ENCODE measurements at places on chromosomes 7 and 10.

DNA sequence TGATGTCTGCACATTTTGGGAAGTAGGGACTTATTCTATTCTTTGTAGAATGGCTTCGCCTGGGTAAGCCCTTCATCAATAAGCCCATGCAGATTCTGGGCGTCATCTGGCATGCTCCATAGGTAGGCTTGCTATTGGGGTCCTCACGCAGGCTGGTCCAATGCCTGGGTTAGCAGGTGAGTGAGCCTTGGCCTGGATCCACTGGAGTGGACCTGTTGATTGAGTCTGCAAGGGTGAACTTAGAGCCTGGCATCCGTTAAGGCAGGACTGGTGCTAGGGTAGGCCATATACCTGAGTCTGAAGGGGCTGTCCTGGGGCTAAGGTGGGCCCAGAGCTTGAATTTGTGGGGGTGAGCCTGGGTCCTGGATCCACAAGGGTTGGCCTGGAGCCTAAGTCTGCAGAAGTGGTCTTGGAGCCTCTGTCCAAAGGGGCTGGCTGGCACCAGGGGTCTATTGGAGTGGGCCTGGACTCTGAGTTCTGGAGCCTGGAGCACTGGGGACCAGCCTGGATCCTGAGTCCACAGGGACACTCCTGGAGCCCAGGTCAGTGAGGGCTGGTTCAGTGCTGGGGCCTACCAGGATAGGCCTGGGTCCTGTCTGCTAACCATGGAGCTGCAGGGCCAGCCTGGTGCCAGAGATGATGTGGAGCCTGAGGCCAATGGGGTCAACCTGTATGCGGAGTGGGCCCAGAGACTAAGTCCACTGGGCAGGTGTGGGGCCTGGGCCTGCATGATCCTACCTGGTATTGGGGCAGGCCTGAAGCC, 297.7 kb downstream of the PTPRN2 start:
- DNase-seq, result no peak

DNA sequence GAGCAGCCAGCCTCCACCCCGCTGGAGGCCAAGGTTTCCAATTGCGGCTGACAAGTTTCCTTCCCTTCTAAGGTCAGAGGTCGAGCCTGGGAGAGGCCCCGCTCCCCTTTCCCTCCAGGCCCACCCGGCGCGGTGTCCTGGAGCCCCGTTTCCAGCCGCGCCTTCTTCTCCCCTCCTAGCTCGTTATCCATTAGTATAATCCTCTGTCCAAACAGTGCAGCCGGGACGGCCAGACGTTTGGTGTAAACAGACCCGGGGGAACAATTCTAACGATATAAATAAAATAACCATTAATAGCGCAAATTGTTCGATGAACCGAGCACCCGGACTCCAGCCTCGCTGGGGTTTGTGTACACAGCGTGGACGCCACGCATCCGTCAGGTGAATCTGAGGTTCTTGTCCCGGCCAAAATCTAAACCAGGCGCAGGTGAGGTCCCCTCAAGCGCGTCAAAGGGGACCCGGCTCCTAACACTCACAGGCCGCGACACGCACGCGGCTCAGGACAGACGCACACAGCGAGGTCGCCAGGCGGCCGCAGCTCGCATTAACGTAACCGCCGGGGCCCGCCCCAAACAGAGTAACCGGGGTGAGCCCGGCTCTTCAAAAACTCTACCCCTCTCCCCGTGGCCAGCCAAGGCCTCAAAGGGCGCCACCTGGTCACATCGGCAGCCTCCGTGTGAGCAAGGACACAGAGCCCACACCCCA, 10.8 kb upstream of the NKX2-3 start:
- no peak for DNase-seq

GRCh38 chr7:72781631-72782030, 46.4 kb downstream of the TYW1B start:
- DNase-seq, result no peak

DNA sequence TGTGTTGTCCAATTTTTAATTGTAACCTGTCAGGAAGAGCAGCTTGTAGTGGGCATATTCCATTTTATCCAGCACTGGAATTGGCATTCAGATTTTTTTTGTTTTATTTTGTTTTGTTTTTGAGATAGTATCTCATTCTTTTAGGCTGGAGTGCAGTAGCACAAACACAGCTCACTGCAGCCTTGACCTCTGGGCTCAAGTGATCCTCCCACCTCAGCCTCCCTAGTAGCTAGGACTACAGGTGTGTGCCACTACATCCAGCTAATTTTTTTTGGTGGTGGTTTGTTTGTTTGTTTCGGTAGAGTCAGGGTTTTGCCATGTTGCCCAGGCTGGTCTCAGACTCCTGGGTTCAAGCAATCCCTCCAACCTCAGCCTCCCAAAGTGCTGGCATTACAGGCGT, 44.7 kb downstream of the GUSB start:
- DNase-seq, result no peak

- DNase-seq, result no peak
Observed at GRCh38 chr10:77949167-77949566, 22.6 kb upstream of the DLG5 start.

DNA sequence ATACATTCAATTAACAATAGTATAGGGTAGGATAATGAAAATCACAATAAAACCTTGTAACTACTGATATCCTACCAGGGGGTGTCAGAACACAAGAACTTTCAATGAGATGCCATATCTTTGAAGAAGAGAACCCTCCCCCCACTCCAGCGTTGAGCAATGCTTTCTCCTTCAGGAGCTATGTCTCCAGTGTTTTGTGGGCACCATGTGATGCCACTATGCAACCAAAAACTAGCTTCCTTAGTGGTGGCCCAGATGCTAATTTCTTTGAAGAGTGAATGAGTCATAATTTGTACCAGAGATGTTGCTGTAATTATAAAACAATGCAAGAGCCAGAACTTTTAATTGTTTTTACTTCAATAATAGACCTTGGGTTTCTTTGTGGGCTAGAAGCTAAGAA, 76.0 kb upstream of the ADO start:
- DNase-seq, result no peak

GRCh38 chr10:14014423-14014822, 316.3 kb downstream of the FRMD4A start:
- no peak for DNase-seq

DNA sequence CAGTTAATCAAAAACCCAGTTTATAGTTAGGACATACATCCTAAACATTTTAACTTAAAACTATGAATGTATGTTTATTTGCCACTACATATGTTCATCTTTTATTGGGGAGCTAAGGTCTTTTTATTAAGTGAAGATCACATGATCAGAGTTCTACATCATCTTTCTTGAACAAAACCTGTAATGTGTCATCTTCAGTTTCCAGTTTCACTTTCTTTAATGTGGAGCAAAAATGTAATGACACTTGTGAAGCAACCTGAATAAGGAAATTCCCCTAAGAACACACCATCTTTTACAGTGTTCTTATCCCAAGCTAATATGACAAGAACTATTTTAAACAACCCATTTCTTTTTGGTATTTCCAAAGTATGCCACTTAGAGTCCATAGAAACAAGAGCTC, 166.7 kb upstream of the BET1 start:
- no peak for DNase-seq

DNA sequence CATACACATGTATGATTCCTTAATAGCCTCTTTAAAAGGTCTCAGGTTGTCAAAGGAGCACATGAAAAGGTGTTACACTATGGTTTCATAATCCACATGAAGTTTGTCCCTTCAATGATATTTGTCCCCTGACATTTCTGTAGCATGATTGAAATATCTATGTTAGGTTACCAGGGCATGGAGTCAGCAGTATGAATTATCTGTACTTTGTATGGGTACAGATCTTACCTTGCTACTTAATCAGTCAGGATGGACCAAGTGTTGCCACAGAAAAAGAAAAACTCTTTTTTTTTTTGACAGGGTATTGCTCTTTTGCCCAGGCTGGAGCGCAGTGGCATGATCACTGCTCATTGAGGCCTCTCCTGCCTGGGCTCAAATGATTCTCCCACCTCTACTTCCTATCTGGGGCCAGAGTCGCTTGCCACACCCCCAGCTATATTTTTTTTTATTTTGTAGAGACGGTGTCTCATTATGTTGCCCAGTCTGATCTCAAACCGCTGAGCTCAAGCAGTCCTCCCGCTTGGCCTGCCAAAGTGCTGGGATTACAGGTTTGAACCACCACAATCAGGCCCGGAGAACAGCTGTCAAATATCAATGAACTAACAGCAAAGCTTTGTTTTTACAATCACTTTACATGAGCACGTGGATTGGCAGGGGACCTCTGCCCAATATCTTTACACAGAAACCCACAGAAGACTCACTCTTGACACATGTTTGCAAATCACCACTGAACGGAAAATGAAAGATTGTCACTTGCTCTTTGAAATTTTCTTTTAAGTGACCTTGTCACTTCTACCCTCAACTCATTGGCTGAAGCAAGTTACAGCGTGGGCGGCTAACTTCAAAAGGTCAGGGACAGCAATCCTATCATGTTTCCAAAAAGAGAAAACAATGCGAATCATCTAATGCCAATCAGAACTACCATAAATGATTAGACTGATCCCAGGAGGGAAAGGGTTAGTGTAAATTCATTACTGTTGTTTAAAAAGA, 140.2 kb downstream of the PRKG1 start:
- DNase-seq, result no peak

GRCh38 chr7:67857698-67858097, 861.1 kb downstream of the TYW1 start:
- DNase-seq, result no peak

GRCh38 chr10:52814506-52814905, 41.9 kb upstream of the MBL2 start:
- no peak for DNase-seq

DNA sequence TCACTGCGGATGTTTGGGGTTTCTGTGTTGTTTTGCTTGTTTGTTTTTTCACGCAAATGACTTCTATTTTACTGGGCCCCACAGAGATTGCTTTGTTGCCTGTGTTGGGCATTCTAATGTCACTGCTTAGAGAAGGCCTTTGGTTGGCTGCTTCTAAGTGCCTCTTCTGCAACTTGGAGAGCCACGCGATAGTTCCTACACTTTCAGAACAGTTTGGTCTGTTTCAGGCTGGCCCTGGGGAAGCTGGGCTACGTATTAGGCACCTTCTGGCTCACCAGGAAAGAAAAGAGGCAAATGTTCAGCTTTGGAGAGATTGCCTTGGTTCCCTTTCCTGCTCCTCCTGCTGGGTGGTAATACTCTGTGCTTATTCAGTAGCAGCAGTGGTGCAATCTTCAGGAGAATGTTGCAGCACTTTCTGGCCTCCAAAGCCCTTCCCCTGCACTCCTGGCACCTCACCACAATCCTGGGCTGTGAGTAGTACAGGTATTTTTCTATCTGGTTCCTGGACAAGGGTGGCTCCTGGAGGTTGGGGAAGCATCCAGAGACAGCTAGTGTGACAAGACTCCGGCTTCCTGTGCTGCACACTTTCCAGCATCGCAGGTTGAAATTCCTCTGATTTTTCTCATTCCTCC, 1.2 kb downstream of the ANTXRL start:
- no peak for DNase-seq

DNA sequence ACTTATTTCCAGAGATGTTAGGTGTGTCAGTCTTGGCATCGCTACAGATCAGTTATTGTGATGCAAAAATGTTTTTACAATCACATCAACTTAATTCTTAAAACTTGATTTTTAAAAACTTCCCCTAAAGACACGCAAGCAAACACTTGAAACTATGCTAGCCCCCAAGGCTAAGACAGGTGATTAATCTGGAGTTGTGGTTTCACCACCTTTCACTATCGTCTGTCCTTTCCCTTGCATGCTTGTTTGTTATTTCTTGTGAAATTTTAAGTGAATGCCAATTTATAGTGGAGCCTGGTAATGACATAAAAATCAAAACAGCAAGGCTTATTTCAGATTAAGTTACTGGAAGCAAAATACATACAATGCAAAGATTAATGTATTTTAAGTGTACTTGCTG, 70.4 kb downstream of the SLC35B4 start:
- DNase-seq, result no peak

GRCh38 chr10:21754410-21755011, 220.5 kb downstream of the MLLT10 start:
- DNase-seq, result no peak

- peak; percentile 64 for DNase-seq
Observed at GRCh38 chr7:36967387-36967786, 243.1 kb upstream of the AOAH start.

GRCh38 chr10:114278140-114278883, 39.3 kb downstream of the VWA2 start:
- no peak for DNase-seq

DNA sequence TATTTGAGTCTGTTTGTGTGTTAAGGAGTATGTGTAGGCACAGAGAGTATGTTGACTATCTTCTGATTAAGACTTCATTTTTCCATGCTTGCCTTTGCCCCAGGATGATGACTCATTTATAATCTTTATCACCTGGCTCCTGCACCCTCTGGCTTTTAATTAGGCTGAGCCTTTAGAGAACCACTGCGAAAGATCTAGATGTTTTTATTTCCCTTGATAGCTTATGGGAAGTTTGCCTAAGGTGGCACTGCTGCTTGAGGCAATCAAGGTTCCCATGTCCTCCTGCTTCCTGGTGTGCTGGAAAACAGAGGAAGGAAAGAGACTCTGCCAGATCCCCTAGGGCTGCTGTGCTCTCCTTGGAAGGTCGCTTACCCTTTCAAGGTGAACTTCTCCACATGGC, 114.6 kb downstream of the ARL4A start:
- DNase-seq, result no peak

DNA sequence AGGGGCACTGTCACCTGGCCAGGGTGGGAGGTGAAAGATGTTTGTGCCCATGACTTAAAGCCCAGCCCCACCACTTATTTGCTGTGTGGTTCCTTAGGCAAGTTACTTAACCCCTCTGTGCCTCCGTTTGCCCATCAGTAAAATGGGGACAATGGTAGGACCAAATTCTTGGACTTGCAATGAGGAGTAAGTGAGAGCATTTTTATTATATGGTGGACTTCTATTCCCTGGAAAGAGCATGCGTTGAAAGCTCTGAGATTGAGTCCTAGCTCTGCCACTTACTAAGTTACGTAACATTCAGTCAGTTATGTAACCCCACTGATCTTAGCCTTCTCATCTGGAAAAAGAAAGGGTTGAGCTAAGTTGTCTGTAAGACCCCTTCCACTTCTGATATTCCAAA, 18.8 kb downstream of the VSIR start:
- DNase-seq, result no peak

GRCh38 chr7:338295-339061, 48.5 kb downstream of the FOXL3 start:
- DNase-seq, result no peak

- DNase-seq, result no peak
Observed at GRCh38 chr10:44958196-44958897, 1.3 kb upstream of the RASSF4 start.

- no peak for DNase-seq
Observed at GRCh38 chr7:71976645-71977044, 435.5 kb downstream of the CALN1 start.

Data from renal pelvis (tissue), 12 donors.